ENCODE measurements at places on chromosomes 16 and 17.

DNA sequence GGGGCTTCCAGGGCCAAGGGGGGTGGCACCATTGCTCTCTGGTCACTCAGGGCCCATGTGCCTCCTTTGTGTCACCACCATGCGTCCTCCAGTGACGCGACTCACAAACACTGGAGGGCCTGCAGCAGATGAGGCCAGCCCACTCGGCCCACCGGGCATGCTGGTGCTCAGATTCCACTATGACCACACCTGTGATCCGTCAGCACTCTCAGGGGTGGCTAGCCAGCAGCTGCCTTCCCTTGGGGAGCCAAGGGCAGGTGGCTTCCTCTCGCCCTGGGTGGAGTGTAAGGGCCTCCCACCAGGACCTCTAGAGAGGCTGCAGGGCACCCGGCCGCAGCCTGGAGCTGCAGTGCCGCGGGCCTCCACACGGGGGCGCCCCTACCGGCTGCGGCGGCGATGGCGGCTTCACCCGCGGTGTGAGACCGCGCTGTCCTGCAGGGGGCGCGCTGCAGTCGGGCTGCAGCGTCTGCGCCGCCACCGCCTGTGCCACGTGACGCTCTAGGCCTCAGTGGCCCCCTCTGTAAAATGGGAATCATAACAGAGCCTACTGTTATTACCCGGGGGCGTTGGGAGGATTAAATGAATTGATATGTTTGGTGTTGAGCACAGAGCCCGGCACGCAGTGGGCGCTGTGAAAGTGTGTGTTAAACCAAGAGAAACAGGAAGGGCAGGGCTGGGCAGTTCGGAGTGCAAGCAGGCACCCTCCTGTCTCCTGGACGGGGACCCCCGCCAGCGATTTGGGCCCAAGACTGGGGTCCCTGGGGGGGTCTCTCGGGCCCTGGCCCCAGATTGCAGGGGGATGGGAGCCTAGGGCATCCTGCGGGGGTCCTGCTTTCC is 192.4 kb upstream of the GSE1 start:
- peak; percentile 78 for DNase-seq

- no peak for DNase-seq
These were observed at the start of gene KRTAP2-3 for GRCh38 chr17:41060052-41060604. KRTAP2-3 (minus strand) TSS chr17:41060114; CDS start chr17:41060050, 64 bp downstream.

GRCh38 chr16:3640632-3641501 is 13.6 kb upstream of the DNASE1 start:
- DNase-seq: no peak

- peak; percentile 71 for DNase-seq
These were observed 1.3 kb downstream of the SLC16A11 start for GRCh38 chr17:7042501-7043181.

GRCh38 chr16:64375391-64375980 is 746.4 kb downstream of the CDH11 start:
- DNase-seq: no peak

DNA sequence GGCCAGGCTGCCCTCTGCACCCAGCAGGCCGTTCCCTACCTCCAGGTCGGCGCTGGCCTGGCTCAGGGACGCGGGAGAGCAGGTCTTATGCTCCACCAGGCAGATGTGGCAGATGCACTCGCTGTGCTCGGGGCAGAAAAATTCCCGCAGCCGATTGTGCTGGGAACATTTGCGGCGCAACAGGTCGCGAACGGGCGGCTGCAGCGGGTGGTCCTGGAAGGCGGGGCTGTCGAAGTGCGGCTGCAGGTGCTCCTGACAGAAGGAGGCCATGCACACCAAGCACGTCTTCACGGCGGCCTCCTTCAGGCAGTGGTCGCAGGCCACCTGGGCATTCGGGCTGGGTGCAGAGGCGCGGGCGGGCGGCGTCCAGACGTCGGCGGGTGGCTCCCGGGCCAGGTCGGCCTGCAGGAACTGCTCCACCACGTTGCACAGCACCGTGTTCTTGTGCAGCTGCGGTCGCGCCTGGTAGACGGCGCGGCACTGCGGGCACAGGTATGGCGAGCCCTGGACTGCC is 439 bp downstream of the TRIM25 start:
- DNase-seq: peak; percentile 79

DNA sequence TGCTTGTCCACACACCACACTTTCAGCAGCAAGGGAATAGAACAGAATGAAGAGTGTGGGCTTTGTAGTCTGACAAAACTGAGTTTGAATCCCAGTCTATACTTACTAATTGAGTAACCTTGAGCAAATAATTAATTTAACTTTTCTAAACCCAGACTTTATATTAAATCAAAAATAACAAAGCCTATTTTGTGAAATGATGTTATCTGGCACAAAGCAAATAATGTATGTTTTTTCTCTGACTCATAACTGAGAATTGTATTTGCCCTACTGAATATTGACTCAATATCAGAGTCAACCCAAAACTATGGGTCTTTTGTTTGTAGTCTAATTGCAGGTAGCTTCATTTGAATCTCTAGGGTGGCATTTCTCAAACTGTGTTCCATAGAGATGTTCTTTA is 77.9 kb upstream of the TANC2 start:
- no peak for DNase-seq

DNA sequence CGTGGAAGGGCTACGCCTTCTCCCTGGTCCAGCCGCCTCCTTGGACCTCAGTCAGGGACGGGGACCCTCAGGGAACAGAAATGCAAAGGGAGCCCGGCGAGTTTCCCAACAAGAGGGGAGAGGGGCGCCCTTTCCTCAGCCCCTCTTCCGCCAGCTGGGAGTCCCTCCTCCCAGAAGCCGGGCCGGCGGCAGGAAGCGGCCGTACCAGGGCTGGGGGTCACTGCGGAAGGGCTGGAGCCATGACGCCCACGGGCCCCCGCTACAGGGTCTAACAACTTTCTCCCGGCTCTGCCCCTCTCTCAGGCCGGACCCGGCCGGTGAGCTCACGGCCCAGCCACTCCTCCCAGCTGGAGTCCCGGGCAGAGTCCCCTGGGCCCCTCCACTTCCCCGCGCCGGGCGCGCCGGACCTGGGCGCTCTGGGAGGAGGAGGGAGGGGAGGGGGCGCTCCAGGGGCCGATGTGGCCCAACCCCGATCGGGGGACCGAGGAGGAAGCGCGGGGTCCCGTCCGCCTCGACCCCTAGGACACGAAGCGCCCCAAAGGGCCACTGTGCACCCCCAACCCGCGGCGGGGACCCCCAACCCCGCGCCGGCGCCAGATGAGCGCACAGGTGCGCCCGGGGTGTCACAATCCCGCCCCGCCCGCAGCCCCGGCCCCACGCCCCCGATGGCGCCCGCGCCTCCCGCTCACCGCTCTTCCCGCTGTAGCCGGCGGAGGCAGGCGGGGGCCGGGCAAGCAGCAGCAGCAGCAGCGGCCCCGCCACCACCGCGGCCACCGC is 578 bp downstream of the PGAP6 start:
- no peak for DNase-seq

DNA sequence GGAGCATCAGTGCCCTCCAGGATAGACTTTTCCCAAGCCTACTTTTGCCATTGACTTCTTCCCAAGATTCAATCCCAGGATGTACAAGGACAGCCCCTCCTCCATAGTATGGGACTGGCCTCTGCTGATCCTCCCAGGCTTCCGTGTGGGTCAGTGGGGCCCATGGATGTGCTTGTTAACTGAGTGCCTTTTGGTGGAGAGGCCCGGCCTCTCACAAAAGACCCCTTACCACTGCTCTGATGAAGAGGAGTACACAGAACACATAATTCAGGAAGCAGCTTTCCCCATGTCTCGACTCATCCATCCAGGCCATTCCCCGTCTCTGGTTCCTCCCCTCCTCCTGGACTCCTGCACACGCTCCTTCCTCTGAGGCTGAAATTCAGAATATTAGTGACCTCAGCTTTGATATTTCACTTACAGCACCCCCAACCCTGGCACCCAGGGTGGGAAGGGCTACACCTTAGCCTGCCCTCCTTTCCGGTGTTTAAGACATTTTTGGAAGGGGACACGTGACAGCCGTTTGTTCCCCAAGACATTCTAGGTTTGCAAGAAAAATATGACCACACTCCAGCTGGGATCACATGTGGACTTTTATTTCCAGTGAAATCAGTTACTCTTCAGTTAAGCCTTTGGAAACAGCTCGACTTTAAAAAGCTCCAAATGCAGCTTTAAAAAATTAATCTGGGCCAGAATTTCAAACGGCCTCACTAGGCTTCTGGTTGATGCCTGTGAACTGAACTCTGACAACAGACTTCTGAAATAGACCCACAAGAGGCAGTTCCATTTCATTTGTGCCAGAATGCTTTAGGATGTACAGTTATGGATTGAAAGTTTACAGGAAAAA is 9.7 kb upstream of the CYLD start:
- no peak for DNase-seq

DNA sequence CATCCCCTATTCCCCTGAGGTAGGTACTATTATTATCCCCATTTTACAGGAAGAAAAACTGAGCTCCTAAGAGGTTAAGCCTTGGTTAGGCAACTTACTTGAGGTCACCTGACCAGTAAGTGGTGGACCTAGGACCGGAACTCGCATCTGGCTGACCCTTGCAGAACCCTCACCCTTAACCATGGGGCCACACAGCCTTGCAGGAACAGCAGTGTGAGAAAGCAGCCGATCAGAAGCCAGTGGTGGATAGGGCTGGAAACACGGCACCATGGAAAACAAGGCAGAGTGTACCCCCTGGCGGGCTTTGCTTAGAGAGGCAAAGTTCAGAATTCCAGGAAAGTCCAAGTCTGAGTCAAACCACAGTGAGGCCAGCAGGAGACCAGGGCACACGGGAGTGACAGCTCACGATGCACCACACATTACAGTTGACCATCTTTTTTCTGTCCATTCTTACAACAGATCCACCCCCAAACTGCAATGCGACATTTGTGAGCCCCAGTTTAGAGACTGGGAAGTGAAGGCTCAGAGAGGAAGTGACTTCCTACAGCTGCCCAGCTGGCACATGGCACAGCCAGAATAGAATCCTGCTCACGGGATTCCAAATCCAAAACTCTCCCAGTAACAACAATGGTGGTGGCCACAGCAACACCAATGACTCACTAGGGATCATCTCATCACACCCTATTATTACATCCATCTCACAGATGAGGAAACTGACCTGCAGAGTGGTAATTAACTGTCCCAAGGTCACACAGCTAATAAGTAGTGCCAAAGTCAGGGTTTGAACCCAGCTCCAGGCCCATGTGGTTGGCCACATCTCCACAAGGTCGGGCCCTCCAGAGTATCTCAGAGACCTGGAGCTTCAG is 20.3 kb downstream of the KIFC3 start:
- no peak for DNase-seq

DNA sequence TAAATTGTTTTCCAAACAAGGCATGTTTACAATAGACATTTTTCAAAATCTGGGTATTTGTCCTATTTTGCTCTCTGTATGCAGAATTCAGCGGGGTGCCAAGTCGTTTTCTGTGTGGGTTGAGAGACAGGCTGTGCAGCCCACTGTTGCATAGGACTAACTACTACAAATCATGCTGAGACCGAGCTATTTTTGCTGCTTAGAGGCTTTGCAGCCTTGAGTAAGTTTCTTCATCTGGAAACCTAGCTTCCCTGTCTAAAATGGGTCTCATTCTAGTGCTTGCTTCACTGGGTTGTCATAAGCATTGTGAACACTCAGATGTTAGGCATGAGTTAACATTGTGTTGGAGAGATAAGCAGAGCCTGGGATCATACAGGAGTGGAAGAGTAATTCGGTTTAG is 1.3 kb downstream of the PRPSAP2 start:
- DNase-seq: no peak

- DNase-seq: peak; percentile 7
These were observed 2.8 kb downstream of the CCL4 start for GRCh38 chr17:36106493-36106835.

DNA sequence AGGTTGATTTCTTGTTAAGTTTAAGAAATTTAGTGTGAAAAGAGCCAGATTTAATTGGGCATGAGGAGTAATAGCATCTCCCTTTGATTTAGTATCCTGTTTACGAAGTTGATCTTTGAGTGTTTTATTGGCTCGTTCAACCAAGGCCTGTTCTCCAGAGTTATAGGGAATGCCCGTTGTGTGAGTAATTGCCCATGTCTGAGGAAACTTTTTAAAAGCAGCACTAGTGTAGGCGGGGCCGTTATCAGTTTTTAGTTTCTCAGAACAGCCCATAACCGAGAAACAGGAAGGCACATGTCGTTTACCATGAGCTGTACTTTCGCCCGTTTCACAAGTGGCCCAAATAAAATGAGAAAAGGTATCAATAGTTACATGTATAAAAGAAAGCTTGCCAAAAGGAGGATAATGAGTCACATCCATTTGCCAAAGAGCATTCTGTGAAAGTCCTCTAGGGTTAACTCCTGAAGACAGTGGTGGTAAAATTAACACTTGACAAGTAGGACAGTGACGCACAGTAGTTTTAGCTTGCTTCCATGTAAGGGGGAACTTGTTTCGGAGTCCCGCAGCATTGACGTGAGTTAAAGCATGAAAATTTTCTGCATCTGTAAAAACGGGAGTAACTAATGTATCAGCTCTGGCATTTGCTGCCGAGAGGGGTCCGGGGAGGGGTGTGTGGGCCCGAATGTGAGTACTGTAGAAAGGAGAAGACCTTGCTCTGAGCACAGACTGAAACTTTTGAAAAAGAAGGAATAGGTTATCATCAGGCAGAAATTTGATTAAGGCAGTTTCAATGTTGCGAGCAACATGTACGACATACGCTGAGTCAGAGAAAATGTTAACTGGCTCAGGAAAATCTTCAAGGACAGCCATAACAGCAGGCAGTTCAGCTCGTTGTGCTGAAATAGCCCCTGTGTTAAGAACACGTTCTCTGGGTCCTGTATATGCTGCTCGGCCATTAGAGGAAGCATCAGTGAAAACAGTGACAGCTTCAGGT is 18.5 kb upstream of the KCTD5 start:
- DNase-seq: no peak

DNA sequence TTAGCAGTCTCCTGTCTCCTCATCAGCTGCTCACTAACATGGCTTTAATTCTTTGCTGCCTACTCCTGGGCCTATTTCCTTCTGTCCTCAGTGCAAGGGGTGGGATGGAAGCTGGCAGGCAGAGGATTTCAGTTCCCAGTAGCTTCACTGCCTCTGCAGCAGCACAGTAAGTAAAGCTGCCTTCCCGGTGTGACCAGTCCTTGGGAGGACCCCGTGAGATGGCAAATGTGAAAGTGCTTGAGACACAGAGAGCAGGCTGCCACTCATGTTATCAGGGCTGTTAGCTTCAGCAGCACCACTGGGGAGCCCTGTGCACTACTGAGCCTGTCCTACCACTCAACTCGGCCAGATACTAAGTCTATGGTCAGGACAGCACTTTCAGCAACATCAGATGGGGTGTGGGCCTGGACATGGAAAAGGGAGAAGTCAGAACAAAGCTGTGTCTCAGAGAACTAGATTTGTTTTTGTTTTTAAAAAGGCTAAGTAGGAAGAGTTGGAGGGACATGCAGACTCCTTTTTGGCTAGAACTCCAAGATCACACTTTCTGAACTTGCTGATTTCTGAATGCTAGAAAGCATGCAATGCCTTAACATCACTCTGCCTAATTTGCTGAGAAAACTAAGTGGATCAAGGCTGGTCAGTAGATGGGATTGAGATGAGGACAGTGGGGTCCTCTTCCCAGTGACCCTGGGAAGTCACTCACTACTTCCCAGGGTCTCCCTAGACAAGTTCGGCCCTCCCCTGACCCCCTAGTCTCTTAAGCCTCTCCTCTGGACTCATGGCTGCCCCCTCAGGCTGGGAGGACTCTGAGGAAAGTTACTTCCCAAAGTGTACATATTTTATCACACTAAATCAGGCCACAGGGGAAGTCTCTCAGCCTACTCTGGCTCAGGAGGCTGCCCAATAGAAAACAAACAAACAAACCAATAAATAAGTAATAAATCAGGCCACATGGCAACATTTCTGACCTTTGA is 1.1 kb downstream of the ACSF2 start:
- DNase-seq: peak; percentile 62

GRCh38 chr17:7186241-7186640 is 7.1 kb upstream of the ASGR1 start:
- no peak for DNase-seq
